ENCODE measurements at places on chromosomes 6 and 20.
A peak's percentile ranks its signal among the peaks of the same experiment; 100 is the strongest.

DNA sequence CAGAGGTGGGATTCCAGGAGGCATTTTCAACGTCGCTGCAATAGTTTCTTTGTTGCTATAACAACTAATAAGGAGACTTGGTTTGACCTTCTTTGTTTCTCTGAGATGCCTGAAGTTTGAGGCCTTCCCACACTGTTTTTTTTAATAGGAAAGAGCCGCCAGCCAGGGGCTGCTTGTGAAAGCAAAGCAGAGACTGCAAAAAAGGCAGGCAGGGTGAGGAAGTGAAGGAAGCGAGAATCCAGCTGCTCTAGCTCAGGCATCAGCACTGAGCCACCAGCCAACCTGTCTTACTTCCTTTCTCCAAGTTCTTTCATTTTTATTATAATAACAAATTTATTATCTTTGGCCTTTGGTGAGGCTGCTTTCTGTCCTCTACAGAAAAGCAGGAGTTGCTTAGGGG lies 179.1 kb downstream of the DOK5 start:
- DNase-seq = no peak

DNA sequence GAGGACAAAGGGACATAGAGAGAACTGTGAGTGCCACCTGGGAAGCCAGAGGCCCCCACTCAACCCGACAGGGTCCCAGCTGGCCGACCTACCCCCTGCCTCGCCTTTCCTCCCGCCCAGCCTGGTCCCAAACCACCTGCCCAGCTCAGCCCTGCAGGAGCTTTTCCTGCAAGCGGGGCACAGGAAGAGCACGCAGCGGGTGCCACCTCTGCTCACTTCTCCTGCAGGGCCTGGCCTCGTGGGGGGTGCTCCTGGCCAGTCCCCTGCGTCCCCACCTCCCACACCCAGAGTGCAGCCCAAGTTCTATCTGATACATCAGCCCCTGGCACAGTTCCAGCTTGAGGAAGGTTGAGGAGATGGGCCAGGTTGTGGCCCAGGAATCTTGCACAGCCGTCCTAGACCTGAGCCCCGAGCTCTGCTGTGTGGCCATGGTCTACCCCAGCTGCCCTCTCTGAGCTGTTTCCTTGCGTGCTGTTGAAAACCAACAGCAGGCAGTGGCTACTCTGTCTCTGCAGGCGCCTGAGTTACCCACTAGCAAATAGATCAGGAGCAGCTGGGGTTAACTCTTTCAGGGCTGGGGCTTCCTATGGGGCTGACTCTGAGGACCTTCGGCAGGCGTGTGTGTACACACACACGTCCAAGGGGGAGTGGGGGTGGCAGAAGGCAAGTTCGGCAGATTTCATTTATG lies 1.7 kb downstream of the NECAB3 start:
- no peak for DNase-seq

GRCh38 chr6:166285233-166285632 lies 23.0 kb downstream of the PRR18 start:
- DNase-seq = no peak

DNA sequence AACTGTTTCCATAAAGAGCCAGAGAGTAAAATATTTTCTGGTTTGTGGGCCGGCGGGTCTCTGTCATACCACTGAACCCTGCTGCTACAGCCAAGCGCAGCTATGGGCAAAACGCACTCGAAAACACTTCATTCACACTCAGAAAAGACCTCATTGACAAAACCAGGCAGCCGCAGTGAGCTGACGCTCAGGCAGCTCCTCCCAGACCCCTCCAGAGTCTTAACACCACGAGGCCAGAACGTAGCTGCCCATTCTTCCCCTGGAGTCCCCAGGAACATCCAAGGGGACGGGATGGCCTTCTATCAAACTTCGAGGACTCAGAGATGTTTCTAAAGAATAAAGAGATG lies 35.6 kb upstream of the ZBP1 start:
- no peak for DNase-seq

- no peak for DNase-seq
These were observed 60.7 kb upstream of the SHLD1 start for GRCh38 chr20:5689463-5689862.

DNA sequence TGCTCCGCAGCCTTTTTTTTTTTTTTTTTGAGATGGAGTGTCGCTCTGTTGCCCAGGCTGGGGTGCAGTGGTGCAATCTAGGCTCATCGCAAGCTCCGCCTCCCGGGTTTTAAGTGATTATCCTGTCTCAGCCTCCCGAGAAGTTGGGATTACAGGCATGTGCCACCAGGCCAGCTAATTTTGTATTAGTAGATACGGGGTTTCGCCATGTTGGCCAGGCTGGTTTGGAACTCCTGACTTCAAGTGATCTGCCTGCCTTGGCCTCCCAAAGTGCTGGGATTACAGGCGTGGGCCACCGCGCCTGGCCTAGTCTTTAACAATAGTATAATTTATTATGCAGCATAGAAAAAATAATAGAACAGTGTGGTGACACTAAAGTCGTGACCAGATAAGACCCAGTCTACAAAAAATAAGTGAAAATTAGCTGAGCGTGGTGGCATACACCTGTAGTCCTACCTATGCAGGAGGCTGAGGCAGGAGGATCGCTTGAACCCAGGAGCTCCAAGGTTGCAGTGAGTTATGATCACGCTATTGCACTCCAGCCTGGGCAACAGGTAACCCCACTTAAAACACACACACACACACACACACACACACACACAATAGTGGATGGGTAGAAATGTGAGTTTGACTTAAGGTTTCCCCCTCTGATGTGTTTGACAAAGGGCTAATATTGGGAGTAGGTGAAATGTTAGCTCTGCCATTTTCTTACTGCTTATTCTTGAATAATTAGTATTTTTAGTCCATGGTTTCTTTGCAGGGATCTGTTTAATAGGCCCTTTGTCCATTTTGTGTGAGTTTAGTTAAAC lies 6.5 kb downstream of the PIM1 start:
- no peak for DNase-seq

- DNase-seq = no peak
These were observed 199.8 kb downstream of the PLCB1 start for GRCh38 chr20:8331740-8332412.

GRCh38 chr6:166786704-166787293 lies 159.7 kb upstream of the RPS6KA2 start:
- DNase-seq = peak; percentile 39

DNA sequence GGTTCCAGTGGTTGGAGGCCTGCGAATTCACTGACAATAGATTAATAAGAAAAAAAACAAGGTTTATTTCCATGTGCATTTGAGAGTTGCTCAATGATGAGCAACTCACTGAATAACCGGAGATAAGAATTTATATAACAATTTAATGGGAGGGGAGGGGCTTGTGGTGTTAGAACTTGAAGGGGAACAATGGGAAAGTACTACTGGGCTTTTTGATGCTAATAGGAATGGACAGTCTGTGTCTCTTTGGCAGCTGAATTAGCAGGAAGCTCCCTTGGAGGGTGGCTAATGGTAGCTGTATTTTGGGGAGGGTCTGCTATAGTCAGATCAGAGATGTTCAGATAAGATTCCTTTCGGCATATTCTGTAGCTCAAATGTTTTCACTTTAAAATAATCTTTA lies 62.4 kb upstream of the GMDS start:
- no peak for DNase-seq

GRCh38 chr6:114739656-114740055 lies 396.8 kb upstream of the HS3ST5 start:
- no peak for DNase-seq
